ENCODE measurements at places on chromosomes 6 and 20.

GRCh38 chr6:109121411-109121810 lies 26.1 kb downstream of the CEP57L1 start:
- no peak overlapping the region for H3K4me3 ChIP-seq
- no peaks in the 10 kb centered on the region for H3K36me3 ChIP-seq
- no peaks in the 10 kb centered on the region for H3K27me3 ChIP-seq
- H3K27ac ChIP-seq = no peak overlapping the region
- no peak for DNase-seq

DNA sequence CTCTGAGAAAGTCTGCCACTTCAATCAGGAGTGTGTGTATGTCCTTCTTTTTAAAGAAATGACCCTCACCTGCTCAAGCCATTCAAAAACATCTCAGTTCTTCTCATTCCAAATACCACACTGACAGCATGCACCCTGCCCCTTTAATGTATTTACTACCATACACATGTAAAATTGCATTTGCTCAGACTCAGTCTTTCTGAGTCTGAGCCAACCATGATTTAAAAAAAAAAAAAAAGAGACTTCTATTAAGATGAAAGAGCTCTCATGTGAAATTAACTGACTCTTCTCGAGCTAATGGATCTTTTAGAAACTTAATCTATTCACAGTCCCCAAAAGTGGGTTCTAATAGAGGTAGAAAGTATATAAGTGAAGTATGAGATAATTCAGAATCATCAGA lies 1.4 kb upstream of the FILIP1 start:
- no peaks in the 10 kb centered on the region for H3K4me1 ChIP-seq
- DNase-seq = peak; percentile 25
- no peak overlapping the region for H3K27ac ChIP-seq
- H3K4me3 ChIP-seq = no peak overlapping the region

DNA sequence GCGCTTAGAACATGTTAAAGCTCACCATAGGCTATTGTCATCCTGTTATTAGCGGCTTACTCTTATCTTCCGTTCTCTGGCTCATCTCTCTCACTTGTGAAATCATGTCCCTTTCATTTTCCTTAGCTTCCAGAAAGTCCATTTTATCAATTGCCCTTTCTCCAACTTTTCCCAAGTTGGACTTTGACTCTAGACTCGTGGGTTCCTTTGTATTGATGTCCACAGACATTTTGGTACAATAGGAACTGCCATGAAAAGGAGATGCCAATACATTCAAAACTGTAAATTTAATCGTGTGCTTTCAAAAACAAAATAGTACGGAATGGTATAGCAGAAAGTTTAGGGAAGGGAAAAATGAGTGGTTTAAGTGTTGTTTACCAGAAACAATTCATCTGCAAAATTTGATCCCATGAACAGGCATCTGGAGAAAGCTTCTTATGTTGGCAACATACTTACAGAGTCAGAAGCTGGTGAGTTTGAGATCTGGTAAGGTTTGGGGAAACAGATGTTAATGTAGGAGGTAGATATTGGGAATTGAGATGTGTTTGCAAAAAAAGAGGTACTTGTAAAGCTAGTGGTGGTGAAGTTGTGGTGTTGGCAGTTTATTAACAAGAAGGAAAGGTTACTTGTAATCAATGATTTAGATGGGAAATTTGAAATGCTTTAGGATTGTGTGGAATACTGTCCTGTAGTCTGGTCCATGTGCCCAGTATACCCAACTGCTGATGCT lies 10.2 kb upstream of the HIVEP1 start:
- H3K27me3 ChIP-seq = no peaks in the 10 kb centered on the region
- H3K27ac ChIP-seq = no peak overlapping the region
- H3K4me1 ChIP-seq = no peaks in the 10 kb centered on the region
- no peak overlapping the region for H3K4me3 ChIP-seq
- H3K36me3 ChIP-seq = no peaks in the 10 kb centered on the region

GRCh38 chr6:134797400-134798113 lies 152.3 kb downstream of the ALDH8A1 start:
- H3K4me1 ChIP-seq = no peaks in the 10 kb centered on the region
- H3K27ac ChIP-seq = no peak overlapping the region
- H3K4me3 ChIP-seq = no peak overlapping the region

GRCh38 chr20:62365814-62366369 lies 1.2 kb downstream of the LAMA5 start:
- DNase-seq = peak; percentile 74
- no peaks in the 10 kb centered on the region for H3K36me3 ChIP-seq
- peak overlapping the region; percentile 72 for H3K4me3 ChIP-seq

GRCh38 chr6:106574741-106575458 lies 54.4 kb downstream of the RTN4IP1 start:
- H3K36me3 ChIP-seq = no peaks in the 10 kb centered on the region
- peak overlapping the region; percentile 53 for H3K27ac ChIP-seq
- DNase-seq = peak; percentile 76
- no peak overlapping the region for H3K4me3 ChIP-seq
- peaks cover 12% of the 10 kb centered on the region for H3K4me1 ChIP-seq

- H3K4me1 ChIP-seq = peaks cover 11% of the 10 kb centered on the region
- no peaks in the 10 kb centered on the region for H3K27me3 ChIP-seq
- no peak overlapping the region for H3K27ac ChIP-seq
These were observed 101.9 kb upstream of the ARMC2 start for GRCh38 chr6:108746366-108746765.

DNA sequence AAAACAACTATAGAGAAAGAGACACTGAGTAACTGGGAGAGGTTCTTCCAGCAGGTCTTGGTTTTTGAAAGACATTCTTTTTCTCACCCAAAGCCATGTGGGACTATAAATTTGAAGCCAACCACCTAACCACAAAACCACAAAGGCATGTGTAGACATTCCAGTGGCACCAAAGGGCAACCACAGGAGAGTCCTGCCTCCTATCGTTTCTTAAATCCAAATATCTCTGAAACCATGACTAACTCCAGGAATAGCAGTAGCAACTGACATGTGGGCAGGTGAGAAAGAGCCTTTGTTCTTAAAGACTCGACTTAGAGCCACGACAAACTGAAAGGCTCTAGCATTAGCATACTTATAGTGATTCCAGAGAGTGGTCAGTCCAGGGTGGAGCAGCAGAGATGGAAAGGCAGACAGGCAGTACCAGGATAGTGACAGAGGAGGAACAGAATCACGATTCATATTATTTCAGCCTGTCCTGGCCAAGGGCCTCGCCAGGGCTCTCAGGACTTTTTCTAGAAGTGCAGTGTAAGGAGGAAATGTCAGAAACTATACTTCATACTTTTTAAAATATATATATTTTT lies 9.4 kb upstream of the COL9A1 start:
- no peaks in the 10 kb centered on the region for H3K36me3 ChIP-seq
- peak overlapping the region; percentile 37 for H3K27ac ChIP-seq
- H3K27me3 ChIP-seq = no peaks in the 10 kb centered on the region
- DNase-seq = peak; percentile 93
- H3K4me3 ChIP-seq = no peak overlapping the region
- peaks cover 50% of the 10 kb centered on the region for H3K4me1 ChIP-seq

DNA sequence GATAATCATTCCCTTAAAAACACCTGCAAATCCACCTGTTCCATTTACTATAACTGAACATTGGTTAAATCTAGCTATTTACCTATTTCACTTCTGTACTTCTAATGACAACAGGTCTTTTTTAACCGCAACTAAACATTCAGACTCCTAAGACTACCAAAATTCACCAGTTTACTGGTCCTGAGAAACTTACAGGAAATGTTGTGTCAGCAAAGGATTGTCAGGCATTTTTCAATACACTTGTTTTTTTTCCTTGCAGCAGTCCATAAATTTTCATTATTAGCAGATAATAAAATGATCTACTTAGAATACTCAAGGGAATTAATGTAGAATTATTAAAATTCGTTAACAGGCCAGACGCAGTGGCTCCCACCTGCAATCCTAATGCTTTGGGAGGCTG lies 5.3 kb downstream of the ZUP1 start:
- H3K27ac ChIP-seq = no peak overlapping the region
- peaks cover 5% of the 10 kb centered on the region for H3K4me1 ChIP-seq
- no peak for DNase-seq
- peaks cover 12% of the 10 kb centered on the region for H3K36me3 ChIP-seq
- H3K4me3 ChIP-seq = no peak overlapping the region
- no peaks in the 10 kb centered on the region for H3K27me3 ChIP-seq

GRCh38 chr20:20608641-20609040 lies 103.8 kb downstream of the RALGAPA2 start:
- no peaks in the 10 kb centered on the region for H3K36me3 ChIP-seq
- H3K4me1 ChIP-seq = peaks cover 6% of the 10 kb centered on the region
- no peak overlapping the region for H3K4me3 ChIP-seq
- DNase-seq = no peak
- no peaks in the 10 kb centered on the region for H3K27me3 ChIP-seq

- peaks cover 7% of the 10 kb centered on the region for H3K4me1 ChIP-seq
- H3K27me3 ChIP-seq = no peaks in the 10 kb centered on the region
- H3K27ac ChIP-seq = no peak overlapping the region
- DNase-seq = peak; percentile 34
- H3K36me3 ChIP-seq = no peaks in the 10 kb centered on the region
These were observed 1.5 kb downstream of the RALY start for GRCh38 chr20:33995053-33995831.

DNA sequence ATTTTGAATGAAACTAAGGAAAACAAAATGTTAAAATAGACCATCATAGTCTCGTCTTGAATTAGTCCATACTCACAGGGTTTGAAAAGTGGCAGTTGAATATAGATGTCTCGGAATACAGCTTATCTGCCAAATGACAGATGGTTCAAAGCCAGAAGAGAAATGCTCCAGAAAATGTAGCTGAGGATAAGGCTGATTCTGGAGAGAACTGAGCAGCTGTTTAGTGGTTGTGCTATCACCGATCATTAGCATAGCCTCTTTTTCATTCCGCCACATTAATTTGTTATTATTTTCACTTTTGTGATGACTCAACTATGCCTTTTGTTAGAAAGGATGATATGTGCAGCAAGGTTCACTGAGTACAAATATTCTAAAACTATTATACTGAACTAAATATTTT lies 390.2 kb upstream of the MAN1A1 start:
- no peaks in the 10 kb centered on the region for H3K4me1 ChIP-seq
- DNase-seq = no peak
- H3K4me3 ChIP-seq = no peak overlapping the region
- no peaks in the 10 kb centered on the region for H3K36me3 ChIP-seq
- no peak overlapping the region for H3K27ac ChIP-seq
- H3K27me3 ChIP-seq = no peaks in the 10 kb centered on the region

DNA sequence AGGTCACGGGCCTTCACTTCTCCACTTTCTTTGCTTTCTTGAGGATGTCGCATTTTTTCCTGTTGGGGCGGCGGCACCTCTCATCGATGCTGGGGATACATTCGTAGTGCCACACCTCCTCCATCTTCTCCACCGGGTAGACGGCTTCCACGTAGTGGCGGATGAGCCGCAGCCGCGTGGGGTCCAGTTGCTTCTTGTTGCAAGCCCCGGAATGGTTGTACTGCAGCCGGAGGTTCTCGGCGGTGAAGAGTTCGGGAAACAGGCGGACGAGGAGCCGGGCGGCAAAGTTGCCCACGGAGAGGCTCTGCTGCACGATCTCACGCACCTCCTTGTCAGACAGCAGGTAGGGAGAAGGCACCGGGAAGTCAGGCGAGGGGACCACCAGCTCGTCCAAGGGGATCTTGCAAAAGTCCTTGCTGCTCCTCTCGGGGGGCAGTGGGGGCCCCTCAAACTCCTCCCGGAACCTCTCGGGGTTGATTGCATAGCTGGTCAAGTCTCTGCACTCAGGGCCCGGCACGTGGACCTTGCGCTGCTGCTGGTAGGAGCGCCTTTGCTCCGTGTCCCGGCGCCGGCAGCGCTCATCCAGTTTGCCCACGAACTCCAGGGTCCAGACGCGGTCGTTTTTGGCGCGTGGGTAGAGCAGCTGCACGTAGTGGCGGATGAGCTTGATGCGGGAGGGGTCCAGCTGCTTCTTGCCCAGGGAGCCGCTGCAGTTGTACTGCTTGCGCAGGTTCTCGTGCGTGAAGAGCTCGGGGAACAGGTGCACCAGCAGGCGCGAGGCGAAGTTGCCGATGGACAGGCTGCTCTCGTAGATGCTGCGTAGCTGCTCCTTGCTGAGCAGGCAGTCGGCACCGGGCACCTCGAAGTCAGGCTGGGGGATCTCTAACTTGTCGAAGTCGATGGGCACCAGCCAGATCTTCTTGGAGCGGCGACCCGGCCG lies 41.0 kb downstream of the MTRES1 start:
- no peaks in the 10 kb centered on the region for H3K27me3 ChIP-seq
- DNase-seq = no peak
- no peak overlapping the region for H3K4me3 ChIP-seq
- H3K4me1 ChIP-seq = peaks cover 17% of the 10 kb centered on the region
- H3K27ac ChIP-seq = no peak overlapping the region
- H3K36me3 ChIP-seq = 0 out of 2 replicates have a peak, but pooled peaks cover 4% of the 10 kb centered on the region

DNA sequence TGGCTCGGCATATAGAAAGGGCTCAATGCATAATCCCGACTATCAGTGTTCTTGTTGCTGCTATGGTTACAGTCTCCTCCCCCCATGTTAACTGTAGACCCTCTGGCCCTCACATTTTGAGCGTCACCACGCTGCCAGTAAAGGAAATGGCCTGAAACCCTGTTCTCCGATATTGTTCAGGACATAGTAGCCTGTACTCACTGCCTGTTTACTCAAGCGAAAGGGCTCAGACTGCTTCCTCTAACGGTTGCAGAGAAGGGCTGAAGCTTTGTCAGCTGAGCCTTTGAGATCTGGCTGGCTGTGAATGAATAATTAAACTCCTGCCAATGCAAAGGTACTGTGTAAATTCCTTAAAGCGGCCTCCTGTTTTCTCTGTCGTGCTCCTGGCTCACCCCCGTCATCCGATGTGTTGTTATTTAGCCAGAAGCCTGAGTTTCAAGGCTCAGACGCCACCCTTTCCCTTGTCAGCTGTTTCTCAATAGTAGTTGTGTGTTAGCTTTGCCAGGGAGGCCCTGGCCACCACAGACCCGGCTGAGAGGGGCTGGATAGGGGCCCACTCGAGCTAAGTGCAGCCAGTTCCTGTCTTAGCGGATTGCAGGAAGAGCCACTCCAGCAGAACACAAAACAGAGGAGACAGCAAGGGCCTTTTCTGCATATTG lies 31.2 kb upstream of the RALGAPA2 start:
- peak overlapping the region; percentile 67 for H3K27ac ChIP-seq
- H3K36me3 ChIP-seq = no peaks in the 10 kb centered on the region
- H3K4me1 ChIP-seq = peaks cover 11% of the 10 kb centered on the region
- peak overlapping the region; percentile 49 for H3K4me3 ChIP-seq
- H3K27me3 ChIP-seq = no peaks in the 10 kb centered on the region
- peak; percentile 79 for DNase-seq

DNA sequence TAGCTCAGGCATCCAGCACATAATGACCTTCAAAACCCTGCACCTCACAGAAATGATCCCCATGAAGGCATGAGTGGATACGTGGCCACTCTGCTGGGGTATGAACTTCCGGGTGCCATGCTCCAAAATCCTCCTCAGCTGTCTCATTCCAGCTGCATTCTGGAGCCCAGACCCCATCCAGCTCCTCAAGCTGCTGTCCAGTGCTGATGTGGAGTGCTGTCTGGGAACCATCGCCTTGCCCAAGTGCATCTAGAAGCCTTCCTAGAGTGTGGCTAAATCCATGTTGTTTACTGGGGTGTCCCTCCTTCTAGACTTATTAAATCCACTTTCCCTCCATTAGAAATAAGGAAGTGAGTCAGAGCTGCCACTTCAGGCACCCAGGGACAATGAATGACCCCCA lies 130.8 kb upstream of the PTPRT start:
- no peaks in the 10 kb centered on the region for H3K36me3 ChIP-seq
- H3K27me3 ChIP-seq = 0 out of 2 replicates have a peak, but pooled peaks cover 4% of the 10 kb centered on the region
- DNase-seq = no peak
- no peak overlapping the region for H3K4me3 ChIP-seq

Measured in SJCRH30 (cell line).